ENCODE measurements at places on chromosomes 6 and 20. TPM values are rescaled to one million over a fixed set of nuclear protein-coding genes. Genes with fewer than 3 reads are reported as not detected.

The UFL1 gene
- total RNA-seq = 9.8 TPM

The CD109 gene
- total RNA-seq = 29.5 TPM

The HEY2 gene
- total RNA-seq = 0.07 TPM

The SOX12 gene
- 20.0 TPM for total RNA-seq

The ZC2HC1B gene
- total RNA-seq = not detected

The ERVFRD-1 gene
- total RNA-seq = not detected

The PI3 gene
- 2.3 TPM for total RNA-seq

The COL9A3 gene
- 0.36 TPM for total RNA-seq

The DOK5 gene
- total RNA-seq = not detected

The PMEPA1 gene
- 408 TPM for total RNA-seq

The TMEM217 gene
- 0.83 TPM for total RNA-seq

The PRR18 gene
- 0.07 TPM for total RNA-seq

The TRMT11 gene
- 13.9 TPM for total RNA-seq

The ACTL10 gene
- total RNA-seq = 0.05 TPM

The TP53TG5 gene
- total RNA-seq = not detected

The NRN1 gene
- total RNA-seq = 0.76 TPM

The HFE gene
- total RNA-seq = 14.4 TPM

The HLA-DRA gene
- not detected for total RNA-seq

The AP5S1 gene
- total RNA-seq = 18.8 TPM

The NR2E1 gene
- not detected for total RNA-seq

The LAMA4 gene
- total RNA-seq = 1.8 TPM

The SUMO4 gene
- total RNA-seq = not detected

The SESN1 gene
- total RNA-seq = 9.5 TPM

The RIN2 gene
- total RNA-seq = 40.3 TPM

The C2 gene
- 0.31 TPM for total RNA-seq

The ZSCAN31 gene
- 2.8 TPM for total RNA-seq

The LAMA2 gene
- 0.30 TPM for total RNA-seq

The CD93 gene
- total RNA-seq = not detected

The CLPSL2 gene
- 0.60 TPM for total RNA-seq

The DNAAF9 gene
- 4.8 TPM for total RNA-seq

The SERINC3 gene
- total RNA-seq = 89.3 TPM

The IL20RA gene
- total RNA-seq = 0.02 TPM

The UBE2J1 gene
- 16.4 TPM for total RNA-seq

The C6orf163 gene
- total RNA-seq = 0.19 TPM

All from A549 treated with DMSO at 1 μM for 4 hours (cell line).